Lower leg skin (tissue), 4 donors: ENCODE measurements at places on chromosomes 12 and 14. TPM values are rescaled to one million over a fixed set of nuclear protein-coding genes. Genes with fewer than 3 reads are reported as not detected.

GRCh38 chr12:132804426-132804861 lies 24.2 kb downstream of the GOLGA3 start:
- no peak for DNase-seq

- no peak for DNase-seq
These were observed 210.8 kb downstream of the CNTN1 start for GRCh38 chr12:40903040-40903439.

- DNase-seq: no peak
These were observed 29.0 kb upstream of the SRGAP1 start for GRCh38 chr12:63815482-63815852.

KLC1 gene
- total RNA-seq: 290 TPM

GRCh38 chr14:59060841-59061240 lies 127.6 kb upstream of the DAAM1 start:
- no peak for DNase-seq

DNA sequence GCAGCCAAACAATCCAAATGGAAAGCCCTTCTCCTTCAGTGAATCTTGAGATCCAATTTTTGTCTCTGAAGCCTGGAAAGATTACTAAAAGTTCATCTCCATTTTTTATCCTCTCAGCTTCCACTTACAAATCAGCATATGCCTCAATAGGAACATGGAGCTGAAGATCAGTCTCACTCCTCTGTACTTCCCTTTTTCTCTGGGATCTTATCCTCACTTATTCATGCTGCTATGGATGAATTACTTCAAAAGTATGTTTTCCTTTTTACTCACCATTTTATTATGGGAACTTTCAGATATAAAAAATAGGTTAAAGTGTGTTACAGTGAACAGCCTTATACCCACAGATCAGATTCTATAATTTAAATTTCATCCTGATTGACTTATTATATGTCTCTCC lies 14.4 kb upstream of the NTF3 start:
- no peak for DNase-seq

DNA sequence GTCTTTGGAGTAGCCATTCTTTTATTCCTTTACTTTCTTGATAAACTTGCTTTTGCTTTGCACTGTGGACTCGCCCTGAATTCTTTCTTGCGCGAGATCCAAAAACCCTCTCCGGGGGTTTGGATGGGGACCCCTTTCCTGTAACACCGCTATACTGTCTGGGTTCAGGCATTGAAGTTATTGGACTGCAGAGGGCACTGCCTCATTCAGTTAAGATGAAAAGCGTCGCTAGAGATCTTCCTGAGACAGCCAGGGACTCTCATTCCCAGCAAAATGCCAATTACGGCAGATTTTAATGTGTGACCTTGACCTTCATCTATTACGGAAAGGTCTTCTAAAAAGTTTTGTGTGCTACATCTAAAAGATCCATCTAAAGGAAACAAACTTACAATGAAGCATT lies 17.3 kb upstream of the RIMKLB start:
- DNase-seq: no peak

DNA sequence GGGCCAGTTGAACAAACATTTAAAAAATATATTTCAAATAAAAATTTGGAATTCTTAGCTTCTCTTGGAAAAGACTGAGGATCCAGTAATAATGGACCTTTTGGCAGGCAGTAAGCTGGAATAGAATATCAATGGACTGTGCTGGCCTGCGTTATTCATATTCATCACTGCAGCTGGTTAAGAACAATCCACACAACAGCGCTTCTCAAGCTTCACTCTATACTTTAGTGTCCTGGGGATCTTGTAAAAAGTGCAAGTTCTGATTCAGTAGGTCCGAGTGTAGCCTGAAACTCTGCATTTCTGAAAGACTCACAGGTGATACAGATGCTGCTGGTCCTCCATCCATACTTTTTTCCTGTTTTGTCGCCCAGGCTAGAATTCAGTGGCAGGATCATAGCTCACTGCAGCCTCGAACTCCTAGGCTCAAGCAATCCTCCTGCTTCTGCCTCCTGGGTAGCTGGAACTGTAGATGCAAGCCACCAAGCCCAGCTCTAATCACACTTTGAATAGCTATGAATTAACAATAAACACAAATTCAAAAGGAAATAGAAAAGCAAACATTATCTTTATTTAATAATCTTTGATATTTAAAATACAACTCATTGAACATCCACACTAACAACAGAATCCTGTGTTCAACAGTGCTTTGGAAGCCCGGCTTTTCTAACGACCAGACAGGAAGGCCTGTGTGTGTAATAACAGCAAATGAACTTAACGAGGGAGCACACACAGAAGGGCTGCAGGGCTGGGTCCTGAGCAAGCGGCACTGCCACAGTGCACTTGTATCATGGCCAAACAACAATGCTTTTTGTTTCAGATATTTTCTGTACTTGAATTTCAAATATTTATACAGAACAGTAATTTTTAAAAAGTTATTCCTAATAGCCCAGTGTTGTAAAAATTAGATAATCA lies 18.4 kb upstream of the TRIP11 start:
- no peak for DNase-seq

DNA sequence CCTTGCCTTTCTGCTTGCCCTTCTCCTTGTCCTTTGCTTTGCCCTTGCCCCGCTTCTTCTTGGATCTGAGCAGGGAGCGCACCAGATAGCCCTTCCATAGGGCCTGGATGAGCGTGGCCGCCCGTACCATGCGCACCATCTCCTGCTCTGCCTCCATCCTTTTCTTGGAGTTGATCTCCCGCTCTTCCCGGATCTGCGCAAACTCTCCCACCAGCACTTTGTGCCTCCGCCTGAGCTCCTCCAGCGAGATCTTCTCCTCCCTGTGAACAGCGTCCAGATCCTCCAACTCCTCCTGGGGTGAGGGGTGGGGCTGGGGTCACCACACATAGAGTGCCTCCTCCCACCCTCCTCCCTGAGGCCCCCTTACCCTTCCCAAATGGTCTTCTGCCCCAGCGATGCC lies 10.1 kb downstream of the RITA1 start:
- no peak for DNase-seq

- no peak for DNase-seq
These were observed 9.7 kb upstream of the MAGOHB start for GRCh38 chr12:10623131-10623530.

TNS2 gene
- 59.3 TPM for total RNA-seq

DNA sequence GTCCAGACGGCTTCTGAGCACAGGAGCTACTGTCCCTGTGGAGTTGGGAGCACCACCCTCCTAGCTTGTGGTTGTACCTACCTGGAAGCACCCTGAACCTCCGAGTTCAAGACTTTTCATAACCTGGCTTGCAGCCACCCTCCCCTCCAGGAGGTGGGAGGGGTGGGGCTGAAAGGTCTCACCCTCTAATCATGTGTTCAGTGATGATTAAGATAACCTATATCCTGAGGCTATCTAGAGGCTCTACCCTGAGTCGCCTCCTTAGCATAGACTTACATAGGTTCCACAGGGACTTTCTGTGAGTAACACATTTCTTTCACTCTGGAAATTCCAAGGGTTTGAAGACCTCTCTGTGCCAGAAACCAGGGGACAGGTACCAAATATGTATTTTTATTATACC lies 146.5 kb downstream of the CFAP54 start:
- no peak for DNase-seq

CCDC175 gene
- total RNA-seq: not detected

DNA sequence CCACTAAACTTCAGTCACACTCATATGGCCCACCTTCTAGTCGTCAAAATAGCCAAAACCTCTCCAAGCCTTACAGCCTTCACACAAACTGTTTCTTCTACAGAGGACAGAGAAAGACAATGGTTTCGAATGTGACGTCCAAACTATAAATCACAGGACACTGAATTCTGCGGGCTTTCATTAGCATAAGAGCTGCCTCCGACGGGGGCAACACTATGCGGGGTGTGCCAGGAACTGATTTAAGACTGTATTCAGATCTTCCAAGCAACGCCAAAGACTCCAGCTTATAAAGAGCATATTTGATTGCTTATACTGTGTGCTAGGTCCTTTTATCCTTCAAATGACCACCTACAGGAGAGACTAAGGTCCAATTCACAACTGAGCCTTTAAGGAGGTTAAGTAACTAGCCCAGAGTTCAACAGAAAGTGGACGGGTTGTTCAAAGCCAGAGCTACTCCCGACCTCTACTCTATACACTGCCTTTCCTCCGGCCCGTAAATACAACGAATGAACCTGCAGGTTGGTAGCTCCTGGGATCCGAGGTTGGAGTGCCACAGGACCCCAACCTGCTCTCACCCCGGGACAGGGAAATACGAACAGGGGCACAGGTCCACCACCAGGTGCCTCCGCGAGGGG lies 575 bp downstream of the L2HGDH start:
- DNase-seq: no peak

BDKRB1 gene
- 5.4 TPM for total RNA-seq

- DNase-seq: no peak
These were observed 5.9 kb downstream of the KLHL33 start for GRCh38 chr14:20429801-20430669.

- DNase-seq: no peak
These were observed 11.7 kb downstream of the HDAC7 start for GRCh38 chr12:47808050-47808449.

CCDC197 gene
- total RNA-seq: not detected

- DNase-seq: peak; percentile 60
These were observed 11.4 kb downstream of the MANSC1 start for GRCh38 chr12:12338527-12339168.

DNA sequence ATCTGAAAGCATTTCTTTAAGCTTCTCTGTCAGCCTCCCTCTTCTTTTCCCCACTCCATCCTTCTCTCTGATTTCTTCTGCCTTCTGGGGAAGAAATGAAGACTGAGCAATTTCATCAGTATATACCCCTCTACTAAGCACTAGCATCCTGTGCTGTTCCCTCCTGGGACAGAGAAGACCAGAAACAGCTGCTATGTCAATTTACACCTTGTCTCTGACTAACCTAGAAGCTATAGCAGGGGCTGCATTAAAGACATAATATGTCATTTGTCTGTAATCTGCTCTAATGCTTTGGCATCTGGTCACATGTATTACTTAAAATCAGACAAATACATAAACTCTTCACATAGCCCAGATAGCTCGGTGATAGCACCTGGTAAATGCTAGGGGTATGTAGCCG lies 296.9 kb downstream of the PAWR start:
- DNase-seq: no peak

- no peak for DNase-seq
These were observed 422.3 kb downstream of the VRK1 start for GRCh38 chr14:97219431-97220017.

- no peak for DNase-seq
These were observed 133.7 kb downstream of the TMEM30B start for GRCh38 chr14:61147381-61147821.

GRCh38 chr12:130571089-130571488 lies 145.0 kb downstream of the RIMBP2 start:
- DNase-seq: no peak

GRCh38 chr14:105475269-105476096 lies 862 bp downstream of the CRIP2 start:
- DNase-seq: peak; percentile 94

GRCh38 chr14:93269341-93270068 lies 62.4 kb downstream of the UBR7 start:
- no peak for DNase-seq

- DNase-seq: no peak
These were observed 56.3 kb downstream of the ABCC9 start for GRCh38 chr12:21884936-21885335.

ACSM4 gene
- not detected for total RNA-seq

DNA sequence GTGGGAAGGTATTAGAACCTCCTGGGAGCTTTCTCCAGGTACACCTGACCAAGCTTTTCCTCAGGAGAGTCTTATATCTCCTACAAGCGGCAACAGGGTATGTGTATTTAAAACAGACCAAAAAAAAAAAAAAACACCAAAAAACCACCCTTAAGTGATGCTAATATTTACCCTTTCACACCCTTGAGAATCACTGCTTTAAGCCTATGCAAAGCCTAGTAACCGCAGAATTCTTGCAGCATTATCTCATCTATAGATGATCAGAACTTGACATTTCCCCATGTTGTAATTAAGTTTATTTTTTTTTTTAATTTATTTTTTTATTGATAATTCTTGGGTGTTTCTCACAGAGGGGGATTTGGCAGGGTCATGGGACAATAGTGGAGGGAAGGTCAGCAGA lies 19.3 kb downstream of the ZNF641 start:
- DNase-seq: no peak
